RWPE1 (cell line): ENCODE measurements at places on chromosomes 7 and 10.

DNA sequence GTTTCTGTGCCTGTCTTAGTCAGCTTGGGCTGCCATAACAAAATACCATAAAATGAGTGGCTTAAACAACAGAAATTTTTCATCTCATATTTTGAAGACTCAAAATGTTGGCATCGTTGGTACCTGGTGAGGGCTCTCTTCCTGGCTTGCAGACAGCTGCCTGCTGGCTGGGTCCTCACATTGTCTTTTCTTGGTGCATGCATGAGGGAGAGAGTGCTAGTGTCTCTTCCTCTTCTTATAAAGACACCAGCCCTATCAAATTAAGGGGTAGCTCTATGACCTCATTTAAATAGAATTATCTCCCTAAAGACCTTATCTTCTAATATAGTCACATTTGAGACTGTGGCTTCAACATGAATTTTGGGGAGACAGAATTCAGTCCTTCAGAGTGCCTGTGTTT lies 39.9 kb downstream of the ST8SIA6 start:
- DNase-seq: no peak

- DNase-seq: no peak
Measured at GRCh38 chr10:16856567-16856966, 39.3 kb upstream of the RSU1 start.

DNA sequence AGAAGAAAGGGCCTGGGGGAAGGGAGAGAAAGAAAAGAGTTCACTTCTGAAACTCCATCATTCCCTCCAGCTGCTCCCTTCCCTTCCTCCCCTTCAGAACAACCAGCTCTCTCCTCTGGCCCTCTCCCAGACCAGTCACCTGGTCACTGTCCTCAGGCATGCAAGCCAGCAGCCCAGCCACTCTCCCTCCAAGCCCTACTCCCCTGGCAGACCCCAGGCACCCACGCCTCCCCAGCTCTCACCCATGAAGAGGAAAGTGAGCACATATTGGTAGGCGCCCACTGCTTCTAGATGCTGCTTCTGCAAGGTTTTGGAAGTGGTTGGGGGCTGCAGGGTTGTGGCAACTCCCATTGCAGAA lies 353 bp downstream of the MOGAT3 start:
- DNase-seq: no peak

DNA sequence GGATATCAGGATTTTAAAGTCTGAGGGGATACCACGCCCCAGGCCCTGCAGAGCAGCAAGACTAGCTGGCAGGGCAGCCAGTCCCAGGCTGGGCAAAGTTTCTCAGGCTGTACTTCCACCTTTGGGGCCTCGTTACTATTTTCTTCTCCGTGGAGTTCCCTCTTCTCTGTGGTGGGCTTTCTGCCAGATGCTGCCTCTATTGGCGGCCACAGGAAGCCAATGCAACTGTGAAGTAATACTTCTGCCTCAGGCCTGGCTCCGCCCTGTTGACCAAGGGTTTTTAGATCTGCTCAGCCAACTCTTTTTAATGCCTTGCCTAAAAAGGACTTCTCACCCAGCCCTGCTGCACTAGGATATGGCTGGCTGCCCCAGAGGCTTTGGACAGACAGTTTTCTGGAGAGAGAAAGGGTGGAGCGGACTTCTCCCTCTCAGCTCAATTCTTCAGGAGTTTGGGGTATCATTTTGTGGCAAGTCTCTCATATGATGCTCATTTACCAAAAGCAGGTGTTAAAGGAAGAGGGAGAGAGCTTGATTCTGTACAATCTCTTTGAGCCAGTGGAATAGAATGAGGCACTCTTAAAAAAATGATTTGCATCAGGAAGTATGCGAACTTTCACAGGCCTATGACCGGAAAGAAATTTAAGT lies 67.4 kb downstream of the HHEX start:
- DNase-seq: peak; percentile 55

DNA sequence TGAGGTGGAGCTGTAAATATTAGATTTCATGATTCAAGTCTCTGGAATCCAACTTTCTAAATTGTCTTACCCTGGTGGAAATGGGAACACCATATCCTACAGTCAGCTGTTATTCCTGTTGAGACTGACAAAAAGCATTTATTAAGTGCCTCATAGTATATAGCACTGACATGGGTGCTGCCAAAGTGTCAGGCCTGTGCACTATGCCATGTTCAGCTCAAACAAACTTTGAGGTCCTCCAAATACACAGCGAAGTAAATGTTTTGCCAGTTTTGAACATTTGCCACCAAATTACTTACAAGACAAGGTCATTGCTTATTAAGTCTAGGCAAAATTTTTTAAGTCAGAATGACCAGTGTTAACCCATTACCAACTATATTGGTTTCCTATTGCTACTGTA lies 162.9 kb upstream of the SLC25A13 start:
- DNase-seq: no peak

GRCh38 chr10:64648915-64649314 lies 1127.7 kb downstream of the REEP3 start:
- peak; percentile 4 for DNase-seq
